ENCODE measurements at places on chromosomes 16 and 17.
A peak's percentile ranks its signal among the peaks of the same experiment; 100 is the strongest.

GRCh38 chr16:57693550-57693949 lies 1.1 kb upstream of the DRC7 start:
- no peak for DNase-seq

DNA sequence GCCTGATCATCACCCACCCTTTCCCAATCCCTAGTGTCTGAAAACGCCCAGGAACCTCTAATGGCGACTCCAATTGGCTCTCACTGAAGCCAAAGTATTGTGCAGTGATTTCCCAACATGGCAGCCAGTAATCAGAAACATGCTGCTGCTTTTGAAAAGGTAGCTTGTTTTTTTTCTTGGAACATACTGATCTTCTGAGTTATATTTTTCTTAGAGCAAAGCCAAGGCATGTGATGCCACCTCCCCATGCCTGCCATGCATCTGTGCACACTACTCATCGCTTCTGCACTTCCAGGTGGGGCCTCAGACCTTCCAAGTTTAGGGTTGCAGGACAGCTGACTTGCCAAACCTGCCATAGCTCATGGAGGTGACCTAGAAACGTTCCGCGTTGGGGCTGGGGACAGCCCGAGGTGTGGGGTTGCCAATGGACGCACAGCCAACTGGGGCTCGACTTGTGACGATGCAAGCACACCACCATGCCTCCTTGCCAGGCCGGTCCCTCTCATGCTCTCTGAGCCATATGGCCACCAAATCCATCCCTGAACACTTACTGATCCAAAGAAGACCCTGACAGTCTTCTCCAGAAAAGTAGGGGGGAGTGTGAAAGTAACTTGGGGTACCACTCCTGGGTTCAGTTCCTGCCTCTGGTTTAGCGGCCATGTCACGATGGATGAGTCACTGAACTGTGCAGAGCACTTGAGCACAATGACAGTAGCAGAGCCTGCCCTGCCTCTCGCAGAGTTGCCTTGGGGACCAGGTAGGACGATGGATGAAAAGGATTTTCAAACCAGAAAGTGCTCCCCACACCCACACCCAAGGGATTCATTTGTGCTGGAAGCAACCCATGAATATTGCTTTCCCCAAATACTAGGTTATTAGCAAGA lies 155.7 kb downstream of the CCDC182 start:
- no peak for DNase-seq

- no peak for DNase-seq
Measured at GRCh38 chr17:79695293-79695790, 35.4 kb upstream of the ENPP7 start.

- DNase-seq: no peak
Measured at GRCh38 chr17:79365836-79366770, 244.7 kb downstream of the RBFOX3 start.

- no peak for DNase-seq
Measured at GRCh38 chr16:68223072-68223471, 12.9 kb downstream of the ESRP2 start.

- peak; percentile 95 for DNase-seq
Measured at GRCh38 chr17:36463916-36464764, 22.3 kb upstream of the ZNHIT3 start.

- peak; percentile 70 for DNase-seq
Measured at GRCh38 chr16:84982434-84982833, 28.9 kb downstream of the ZDHHC7 start.

DNA sequence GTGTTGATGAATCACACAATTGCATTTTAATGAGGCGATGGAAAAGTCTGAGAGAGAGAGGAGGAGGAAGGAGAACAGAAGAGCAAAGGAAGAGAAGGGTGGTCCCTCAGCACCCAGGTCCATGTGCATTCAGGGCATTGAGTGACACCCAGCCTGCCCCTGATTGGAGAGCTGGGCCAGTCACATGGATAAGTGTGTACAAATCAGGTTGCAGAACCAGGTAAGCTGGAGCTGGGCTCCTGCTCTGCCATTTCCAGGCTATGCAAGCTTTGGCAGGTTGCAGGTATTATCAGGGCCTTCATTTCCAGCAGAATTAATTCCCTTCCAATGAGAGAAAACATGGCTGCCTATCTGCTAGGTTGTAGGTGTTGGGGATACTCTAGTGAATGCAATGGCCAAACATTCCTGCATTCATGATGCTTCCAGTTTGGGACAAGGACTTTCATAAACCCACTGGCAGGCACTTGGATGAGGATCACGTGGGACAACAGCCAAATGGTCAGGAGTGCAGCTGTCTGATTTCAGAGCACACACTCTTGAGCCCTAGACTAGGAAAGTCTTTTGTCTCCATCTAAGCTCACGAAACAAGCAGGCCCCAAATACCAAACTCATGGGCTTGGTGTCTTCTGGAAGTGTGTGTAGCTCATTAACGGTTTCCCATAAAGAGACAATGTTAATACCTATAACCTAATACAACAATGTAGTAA lies 577.9 kb upstream of the CDH5 start:
- no peak for DNase-seq

- no peak for DNase-seq
Measured at GRCh38 chr17:83173914-83174361, 94.5 kb downstream of the METRNL start.

GRCh38 chr17:7439462-7440112 lies at the start of gene FGF11:
Gene FGF11 (plus strand): TSS chr17:7439512. CDS start chr17:7439621, 109 bp downstream.
- no peak for DNase-seq
